ENCODE measurements at places on chromosomes 11 and 22.
A peak's percentile ranks its signal among the peaks of the same experiment; 100 is the strongest.

DNA sequence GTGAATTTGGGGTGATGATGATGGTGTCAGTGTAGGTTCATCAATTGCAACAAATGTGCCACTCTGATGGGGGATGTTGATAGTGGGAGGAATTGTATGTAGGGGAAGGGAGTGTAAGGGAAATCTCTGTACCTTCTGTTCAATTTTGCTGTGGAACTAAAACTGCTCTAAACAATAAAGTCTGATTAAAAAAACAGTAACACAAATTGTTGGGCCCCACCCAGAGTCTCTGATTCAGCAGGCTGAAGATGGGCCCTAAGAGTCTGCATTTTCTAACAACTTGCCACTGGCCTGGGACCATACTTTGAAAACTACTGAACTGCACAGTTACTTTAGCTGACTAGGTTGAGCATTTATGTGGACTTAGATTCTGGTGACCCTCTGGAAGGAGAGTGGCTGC, 113.2 kb downstream of the ATG16L2 start:
- no peak for DNase-seq

DNA sequence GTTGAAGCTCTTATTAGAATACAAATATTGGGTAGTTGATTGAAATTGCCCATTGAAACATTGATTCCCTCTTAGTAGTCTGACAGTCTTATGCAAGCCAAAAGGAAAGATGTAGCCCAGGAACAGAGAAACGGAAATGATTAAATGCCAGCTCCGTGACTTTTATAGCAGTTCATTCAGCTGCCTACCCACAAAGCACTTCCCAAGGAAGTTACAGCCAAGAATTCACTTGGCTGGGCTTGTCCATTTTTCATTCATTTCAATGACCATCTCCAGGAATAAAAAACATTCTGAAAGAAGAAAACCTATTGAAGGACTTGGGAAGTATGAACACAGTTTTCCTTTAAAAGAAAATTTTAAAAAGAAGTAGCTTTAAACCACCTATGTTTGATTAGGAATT, 62.0 kb downstream of the NCAM1 start:
- no peak for DNase-seq

DNA sequence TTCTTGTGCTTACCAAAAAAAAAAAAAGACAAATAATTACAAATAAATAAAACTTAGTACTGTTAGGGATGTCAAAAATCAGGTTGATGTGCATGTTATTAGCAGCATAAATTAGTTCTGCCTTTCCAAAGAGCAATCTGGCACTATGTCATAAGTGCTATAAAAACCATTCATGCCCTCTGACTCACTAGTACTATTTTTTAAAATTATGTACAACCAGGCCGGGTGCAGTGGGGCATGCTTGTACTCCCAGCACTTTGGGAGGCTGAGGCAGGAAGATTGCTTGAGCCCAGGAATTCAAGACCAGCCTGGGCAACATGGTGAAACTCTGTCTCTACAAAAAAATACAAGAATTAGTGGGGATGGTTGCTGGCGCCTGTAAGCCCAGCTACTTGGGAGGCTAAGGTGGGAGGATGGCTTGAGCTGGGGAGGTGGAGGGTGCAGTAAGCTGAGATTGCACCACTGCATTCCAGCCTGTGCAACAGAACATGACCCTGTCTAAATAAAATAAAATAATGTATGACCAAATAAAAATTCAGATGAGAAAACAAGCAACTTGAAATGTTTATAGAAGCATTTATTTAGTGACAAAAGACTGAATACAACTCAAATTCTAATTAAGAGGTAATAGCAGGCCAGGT, 25.3 kb downstream of the UEVLD start:
- DNase-seq = no peak

- DNase-seq = no peak
These were observed 36.9 kb downstream of the SHANK2 start for GRCh38 chr11:71215425-71215965.

DNA sequence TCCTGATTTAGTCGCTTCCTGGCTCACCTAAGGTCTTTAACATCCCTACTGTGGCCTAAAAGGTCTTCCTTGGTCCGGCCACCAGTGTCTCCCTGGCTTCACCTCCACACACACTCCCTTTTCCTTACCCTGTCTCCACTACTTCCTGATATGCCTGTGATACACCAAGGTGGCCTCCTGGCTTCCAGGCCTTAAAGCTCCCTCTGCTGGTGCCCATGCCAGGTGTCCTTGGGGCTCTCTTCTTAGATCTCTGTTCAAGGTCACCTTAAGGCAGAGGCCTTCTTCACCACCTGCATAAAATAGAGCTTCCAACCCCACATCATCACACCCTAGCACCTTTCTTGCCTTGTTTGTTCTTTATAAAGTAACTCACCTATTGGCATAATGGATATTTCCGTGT, 787.7 kb downstream of the NTM start:
- peak; percentile 4 for DNase-seq

DNA sequence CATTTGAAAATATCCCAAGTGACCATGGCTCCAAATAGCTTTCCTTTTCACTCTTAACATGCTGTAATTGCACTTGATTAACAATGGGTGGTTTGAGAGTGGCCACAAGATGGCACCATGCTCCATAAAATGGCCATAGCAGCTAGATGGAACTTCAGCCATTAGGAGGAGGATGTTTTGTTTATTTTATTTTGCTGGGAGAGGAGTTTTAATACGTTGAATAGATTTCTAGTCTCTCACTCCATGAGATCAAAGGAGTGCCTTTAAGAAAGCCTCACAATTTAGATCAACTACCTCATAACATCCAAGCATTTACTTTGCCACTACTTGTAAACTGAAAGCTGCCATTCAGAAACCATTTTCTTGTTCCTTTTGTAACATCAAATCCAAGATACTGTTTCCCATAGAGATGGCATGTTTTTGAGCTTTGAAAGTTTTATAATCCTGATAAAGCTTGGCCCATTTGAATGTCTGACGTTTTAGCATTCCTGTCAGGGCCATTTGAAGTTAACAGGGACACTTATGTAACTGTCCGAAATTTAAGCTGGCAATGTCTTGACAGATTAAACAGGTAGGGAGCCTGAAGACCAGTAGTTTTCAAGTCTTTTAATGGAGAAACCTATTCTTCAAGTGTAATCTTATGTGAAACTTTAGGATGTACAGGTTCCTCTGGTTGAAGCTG, 4.7 kb downstream of the FEN1 start:
- peak; percentile 86 for DNase-seq

DNA sequence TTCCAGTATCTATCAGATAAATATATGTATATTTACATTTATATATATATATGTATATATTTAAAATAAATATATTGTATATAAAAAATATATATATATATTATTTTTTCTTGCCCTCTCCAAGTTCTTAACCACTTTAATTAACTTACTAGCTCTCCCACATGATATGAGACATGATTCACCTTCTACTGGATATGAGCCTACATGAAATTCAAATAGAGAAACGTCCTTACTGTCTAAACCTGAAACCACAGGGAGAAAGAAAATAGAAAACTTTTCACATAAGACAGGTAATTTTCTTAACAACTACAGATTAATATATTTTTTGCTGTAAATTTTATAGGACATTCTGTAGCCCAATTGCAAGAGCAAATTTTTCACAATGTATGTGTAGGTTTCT, 391.6 kb downstream of the ETS1 start:
- DNase-seq = no peak

DNA sequence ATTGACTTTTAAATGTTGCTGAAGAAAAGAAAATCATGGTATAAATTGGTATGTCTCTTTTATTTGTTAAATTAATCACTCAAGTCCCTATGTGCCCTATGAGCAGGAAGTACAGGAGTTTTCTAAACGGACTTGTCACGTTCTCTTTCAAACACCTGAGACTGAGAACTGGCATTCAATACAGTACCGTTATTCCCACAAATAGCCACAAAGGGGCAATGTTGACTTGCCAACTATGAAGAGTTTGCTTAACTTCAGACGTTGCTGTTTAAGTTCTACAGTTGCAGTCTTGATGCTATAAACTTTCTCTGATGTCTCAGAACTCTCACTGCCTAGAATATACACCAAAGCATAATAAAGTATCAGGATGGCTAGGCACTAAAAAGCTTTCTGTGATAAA, 7.6 kb downstream of the OR56A1 start:
- DNase-seq = peak; percentile 26

Data from erythroblast (primary cell).